ENCODE measurements at places on chromosomes 11 and 22.

DNA sequence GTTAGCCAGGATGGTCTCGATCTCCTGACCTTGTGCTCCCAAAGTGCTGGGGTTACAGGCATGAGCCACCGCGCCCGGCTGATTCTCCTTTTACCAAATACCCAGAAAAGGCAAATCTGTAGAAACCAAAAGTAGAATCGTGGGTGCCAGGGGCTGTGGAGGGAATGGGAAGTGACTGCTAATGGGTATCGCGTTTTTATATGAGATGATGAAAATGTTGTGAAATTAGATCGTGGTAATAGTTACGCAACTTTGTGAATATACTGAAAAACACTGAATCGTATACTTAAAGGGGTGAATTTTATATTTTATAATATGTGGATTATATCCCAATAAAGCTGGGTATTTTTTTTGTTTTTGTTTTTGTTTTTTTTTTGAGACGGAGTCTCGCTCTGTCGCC, 48.2 kb upstream of the CREB3L1 start:
- no peak for DNase-seq

GRCh38 chr22:46710806-46711205, 27.2 kb downstream of the CERK start:
- DNase-seq = no peak

GRCh38 chr11:7020183-7020917, at the start of the genes NLRP14 and ZNF214:
NLRP14 (plus strand) TSS chr11:7020479; CDS start chr11:7038587, 18,108 bp downstream.
ZNF214 (minus strand) TSS chr11:7020346; CDS start chr11:7002835, 17,511 bp downstream.
- DNase-seq = no peak

GRCh38 chr11:78192911-78193351, 4.2 kb downstream of the USP35 start:
- DNase-seq = no peak

- no peak for DNase-seq
Observed at GRCh38 chr22:48948575-48949170, 879.0 kb downstream of the BRD1 start.

DNA sequence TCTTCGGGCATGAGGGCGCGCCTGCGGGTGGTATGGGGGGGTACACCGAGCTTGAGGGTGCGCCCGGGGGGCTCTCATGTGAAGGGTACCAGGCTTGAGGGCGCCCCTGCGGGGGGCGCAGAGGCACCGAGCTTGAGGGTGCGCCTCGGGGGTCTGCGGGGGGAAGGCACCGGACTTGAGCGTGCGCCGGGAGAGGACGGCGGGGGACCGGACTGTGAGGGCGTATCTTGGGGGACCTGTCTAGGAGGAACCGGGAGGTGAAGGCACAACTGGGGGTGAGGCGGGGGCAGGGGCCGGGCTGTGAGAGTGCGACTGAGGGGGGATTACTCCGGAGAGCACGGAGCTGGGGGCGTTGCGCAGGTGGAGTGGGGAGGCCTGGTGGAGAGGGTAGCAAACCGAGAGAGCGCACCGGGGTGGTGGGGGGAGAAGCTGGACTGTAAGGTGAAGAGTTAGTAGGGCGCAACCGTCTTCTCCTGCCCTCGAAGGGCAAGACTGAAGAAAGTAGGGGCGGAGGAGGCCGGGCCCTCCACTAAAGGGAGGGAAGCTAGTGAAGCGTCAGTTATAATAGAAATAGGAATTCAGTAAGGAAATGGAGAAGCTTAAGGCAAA, 1.1 kb upstream of the DDX6 start:
- DNase-seq = peak; percentile 33

DNA sequence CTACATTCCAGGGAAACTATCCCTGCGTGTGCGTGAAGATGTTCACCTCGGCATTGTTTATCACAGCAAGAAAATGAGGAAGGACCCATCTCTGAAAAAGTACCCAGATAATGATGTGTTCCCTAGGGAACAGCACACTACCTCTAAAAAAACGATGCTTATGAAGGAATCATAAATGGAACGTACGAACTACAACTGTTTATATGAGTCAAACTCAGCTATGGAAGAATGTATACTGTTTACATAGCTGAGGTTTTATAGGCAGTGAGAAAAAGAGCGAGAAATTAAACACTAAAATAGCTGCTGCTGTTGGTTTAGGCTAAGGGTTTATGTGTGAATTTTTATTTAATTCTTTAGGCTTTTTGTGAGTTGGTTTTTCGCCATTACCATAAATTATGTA, 48.9 kb downstream of the APOL1 start:
- DNase-seq = no peak

DNA sequence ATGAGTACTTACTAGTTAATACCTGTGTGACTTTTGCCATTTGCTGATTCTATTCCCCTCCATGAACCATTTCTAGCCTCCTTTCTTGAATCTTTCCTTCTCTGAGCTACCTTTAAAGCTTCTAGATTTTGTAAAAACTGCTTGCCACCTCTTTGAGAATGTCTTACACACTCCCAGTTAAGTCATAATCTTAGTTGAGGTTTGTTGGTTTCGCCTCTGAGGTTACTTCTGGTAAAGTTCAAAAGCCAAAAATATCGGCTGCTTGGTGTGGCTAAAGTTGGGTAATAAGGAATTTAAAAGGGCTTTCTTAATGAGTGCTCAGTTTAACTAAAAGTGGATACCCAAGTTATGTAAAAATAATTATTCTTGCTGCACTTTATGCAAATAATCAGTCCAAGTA, 10.4 kb upstream of the GLYAT start:
- no peak for DNase-seq

Measured in stimulated activated CD4-positive, alpha-beta T cell treated with anti-CD3 and anti-CD28 coated beads, Interleukin-4, amount 100 ng/mL, for 24 hours (primary cell).